ENCODE measurements at places on chromosomes 3 and 15. TPM values are rescaled to one million over a fixed set of nuclear protein-coding genes. Genes with fewer than 3 reads are reported as not detected.

DNA sequence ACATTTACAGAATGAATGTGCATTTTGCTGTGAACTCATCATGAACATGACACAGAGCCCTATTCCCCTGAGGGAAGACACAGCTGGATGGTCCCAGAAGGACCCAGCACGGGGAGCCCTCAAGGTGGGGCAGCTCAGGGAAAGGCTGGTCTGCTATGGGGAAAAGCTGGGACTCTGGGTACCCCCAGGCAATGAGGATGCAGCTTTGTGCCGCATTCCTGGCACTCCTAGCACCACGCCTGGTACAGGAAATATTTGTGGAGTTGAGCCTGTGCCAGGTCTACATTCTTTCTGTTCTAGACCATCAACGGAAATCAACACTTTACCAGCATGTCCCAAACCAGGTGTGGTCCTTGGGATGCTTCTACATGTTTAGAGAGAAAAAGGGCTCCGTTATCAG lies 74.0 kb downstream of the SRGAP3 start:
- DNase-seq: no peak

Gene CHRFAM7A
- 0.40 TPM for total RNA-seq

GRCh38 chr15:88644741-88645140 lies 5.9 kb downstream of the ISG20 start:
- DNase-seq: no peak

DNA sequence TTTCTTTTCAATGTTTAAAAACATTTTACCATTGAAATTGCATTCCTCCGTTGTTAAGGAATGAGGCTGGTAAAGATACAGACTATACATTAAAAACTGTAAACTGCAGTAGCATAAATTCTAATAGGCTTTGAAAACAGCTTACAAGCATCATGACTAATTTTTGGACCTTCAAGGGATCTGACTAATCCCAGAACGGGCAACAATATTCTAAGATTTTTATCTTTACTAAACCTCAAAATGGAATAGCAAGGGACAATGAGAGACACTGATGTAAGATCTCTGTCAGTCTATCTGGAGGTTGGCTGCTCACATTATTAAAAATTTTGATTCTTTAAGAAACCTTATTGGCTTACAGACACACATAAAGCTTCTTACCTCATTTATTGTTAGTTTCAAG lies 74.7 kb downstream of the BTD start:
- no peak for DNase-seq

DNA sequence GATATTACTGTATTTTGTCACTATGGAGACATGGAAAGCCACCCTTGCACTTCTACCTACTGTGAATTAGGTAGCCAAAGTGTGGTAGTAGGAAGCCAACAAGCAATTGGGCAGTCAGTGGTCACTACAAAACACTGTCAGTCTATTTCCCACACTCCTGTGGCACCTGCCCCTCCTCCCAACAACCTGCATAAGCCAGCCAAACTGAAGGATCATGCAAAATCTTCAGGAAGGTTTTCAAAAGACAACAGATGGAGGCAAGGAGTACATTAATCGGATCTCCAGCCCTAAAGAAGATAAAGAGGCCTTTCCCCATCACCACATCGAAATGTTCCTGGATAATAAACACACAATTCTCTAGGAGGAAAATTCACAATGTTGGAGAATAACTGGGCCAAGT lies 11.9 kb downstream of the POMGNT2 start:
- DNase-seq: no peak
